ENCODE measurements at places on chromosomes 11 and 22. TPM values are rescaled to one million over a fixed set of nuclear protein-coding genes. Genes with fewer than 3 reads are reported as not detected.

- ATAC-seq, result no peak
These were observed 134.0 kb upstream of the SORL1-AS1 start for GRCh38 chr11:121586750-121587149.

- no peak for ATAC-seq
These were observed 4.3 kb downstream of the GRK2 start for GRCh38 chr11:67270256-67271204.

DNA sequence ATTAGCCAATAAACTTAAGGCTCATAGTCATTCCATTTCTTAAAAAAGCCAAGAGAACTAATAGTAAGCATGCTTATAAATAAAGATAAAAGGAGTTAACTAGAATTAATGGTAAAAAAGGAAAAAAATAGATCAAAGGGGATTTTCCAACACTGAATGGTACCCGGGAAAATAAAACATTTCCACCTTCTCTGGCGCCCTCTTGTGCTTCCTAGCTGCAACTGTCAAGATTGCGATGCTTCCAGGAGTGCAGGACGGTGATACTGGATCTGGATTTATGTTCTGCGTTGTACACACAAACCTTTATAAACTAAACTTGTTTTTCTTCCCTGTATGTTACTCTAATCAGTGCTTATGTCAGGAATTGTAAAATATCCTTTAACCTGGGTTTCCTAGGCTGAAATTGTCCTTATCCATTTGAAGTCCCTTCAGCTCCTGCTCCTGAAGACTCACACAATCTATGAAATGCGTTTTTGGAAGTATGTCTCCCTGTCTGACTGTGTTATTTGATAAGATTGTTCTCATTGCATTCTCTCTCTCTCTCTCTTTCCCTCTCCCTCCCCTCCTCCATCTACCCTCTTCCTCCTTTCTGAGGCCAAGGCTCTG lies 9.6 kb upstream of the HTATIP2 start:
- ATAC-seq, result no peak

DNA sequence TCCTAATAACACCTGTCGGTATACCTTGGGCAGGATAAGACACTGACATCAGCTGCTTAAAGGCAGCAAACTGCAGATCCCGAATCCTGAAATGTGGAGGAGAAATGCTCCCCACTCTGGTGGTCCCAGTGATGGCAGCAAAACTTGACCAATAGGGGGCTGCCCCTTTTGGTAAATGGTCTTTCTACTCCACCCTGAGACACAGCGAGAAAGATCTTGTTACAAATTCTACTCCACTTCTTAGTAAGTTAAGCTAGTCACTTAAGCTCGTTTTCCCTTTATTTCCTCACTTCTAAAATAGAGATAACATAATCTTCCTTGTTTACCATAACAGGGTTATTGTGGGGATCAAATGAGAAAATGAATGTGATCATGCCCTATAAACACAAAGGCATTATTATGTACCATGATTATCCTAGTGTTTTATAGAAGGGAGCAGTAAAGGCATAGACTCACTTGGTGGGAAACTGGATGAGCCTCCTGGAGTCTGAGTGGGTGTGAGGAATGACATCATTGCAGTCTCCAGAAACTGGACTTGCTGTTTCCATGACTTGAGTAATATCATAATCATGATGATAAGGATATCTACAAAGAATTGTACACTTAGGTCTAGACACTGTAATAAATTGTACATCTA lies 50.9 kb downstream of the ENDOD1 start:
- ATAC-seq, result no peak

DNA sequence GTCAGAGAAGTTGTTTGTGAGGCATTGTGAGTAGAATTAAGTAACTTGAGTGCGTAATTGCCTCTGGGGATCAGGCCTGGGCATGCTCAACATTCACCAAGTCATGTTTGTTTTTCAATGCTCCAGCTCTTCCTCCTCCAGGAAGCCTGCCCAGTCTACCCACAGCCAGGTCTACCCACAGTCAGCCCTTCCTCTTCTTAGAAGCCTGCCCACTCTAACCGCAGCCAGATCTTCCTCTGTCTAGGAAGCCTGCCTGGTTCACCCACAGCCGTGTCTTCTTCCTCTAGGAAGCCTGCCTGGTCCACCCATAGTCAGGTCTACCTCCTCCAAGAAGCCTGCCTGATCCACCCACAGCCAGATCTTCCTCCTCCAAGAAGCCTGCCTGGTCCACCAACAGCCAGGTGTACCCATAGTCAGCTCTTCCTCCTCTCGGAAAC lies 25.0 kb downstream of the LRP5 start:
- no peak for ATAC-seq

DNA sequence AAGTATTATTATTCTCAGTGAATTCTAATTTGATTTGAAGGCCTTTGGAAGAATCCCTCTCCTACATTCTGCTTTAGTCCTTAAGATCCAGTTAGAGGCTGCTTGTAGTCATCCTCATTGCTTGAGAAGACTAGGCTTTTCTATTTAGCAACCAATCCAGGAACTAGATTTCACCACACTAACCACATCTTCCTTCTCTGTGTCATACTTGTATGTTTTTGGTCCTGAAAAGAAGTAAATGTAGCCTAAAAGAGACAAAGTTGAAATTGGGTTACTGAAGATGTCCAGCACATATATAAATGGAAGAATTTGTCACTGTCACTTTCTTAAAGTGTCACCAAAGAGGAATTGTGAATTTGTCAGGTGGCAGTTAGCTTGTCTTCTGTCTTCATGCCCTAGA lies 46.6 kb upstream of the MMP7 start:
- ATAC-seq, result no peak

DNA sequence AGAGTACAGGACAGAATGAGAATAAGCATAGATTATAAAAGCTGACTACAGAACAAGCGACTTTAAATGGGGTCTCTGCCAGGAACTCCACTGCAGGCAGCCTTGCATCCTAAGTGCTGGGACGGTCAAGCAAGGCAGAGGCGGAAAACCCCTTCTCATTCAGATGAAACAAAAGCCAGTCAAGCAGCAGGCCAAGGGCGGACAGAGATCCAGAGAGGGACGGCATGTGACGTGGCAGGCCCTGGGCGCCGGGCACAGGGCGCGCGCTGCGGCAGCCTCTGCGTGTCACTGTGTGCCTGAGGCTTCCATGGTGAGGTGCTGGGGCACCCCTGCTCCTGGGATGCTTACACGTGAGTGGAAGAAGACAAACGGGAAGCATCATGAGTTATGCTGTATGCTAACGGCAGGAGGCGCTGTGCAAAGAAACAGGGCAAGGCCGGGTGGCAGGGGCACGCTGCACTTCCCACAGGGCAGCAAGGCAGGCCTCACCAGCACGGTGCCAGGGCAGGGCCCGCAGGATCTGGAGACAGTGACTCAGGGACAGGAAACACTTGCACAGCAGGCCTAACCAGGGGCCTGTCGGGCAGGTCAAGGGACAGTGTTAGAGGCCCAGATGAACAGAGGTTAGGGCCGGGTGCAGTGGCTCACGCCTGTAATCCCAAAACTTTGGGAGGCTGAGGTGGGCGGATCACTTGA lies 6.2 kb downstream of the TOLLIP start:
- ATAC-seq, result no peak

GRCh38 chr11:126394036-126394435 lies 38.5 kb downstream of the ST3GAL4 start:
- no peak for ATAC-seq

DNA sequence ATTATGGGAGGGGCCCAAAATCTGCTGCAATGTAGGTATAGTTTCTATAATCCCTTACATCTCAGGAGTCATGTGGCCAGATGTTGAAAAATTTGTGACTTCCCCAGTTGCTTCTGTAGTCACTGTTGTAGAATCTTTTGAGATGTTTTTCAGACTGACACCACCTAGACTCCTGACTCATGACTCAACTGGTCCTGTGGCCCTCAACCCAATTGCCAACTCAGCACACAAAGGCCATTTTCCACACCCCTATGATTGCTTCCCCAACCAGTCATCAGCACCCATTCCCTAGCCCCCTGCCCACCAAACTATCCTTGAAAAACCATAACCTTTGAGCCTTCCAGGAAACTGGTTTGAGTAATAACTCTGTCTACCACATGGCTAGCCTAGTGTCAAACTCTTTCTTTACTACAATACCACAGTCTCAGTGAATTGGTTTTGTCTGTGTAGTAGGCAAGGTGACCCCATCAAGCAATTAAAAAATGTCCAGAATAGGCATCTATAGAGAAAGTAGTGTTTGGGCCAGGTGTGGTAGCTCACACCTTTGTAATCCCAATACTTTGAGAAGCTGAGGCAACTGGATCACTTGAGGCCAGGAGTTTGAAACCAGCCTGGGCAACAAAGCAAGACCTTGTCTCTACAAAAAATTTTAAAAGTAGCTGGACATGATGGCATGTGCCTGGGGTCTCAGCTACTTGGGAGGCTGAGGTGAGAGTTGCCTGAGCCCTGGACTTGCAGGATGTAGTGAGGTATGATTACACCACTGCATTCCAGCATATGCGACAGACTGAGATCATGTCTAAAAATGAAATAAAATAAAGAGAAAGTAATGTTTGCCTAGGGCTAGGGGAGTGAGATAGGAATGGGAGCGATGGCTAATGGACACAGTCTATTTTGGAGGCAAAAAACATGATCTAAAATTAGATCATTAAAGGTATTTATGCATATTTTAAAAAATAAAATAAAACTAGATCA lies 24.1 kb upstream of the FEZ1 start:
- no peak for ATAC-seq

GRCh38 chr11:2135648-2136201 lies 3.5 kb downstream of the IGF2 start:
- ATAC-seq, result no peak

DNA sequence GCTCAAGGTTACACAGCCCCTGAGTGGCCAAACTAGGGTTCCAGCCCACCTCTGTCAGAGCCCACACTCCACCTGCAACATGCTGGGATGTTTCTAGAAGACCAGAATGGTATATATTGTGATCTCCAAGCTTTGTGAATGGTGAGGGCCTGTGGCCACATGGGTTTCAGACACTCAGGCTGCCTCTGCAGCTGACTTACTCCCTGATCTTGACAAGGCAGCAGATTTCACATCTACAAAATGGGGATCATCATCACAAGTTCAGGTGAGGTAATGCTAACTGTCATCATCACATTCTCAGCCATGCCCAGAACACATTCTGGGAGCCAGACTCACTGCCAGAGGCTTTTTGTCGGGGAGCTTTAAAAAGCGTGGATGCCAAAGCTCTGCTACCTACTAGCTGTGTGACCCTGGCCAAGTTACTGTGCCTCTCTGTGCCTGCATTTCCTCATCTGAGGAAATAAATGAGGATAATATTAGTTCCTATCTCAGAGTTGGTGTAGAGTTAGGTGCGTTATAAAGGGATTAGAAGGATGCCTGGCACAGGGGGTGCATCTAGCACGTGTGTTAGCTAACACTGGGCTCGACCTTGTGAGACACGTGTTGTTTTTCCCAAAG lies 24.9 kb upstream of the WNT11 start:
- no peak for ATAC-seq

GRCh38 chr11:1205987-1206331 lies 16.9 kb upstream of the MUC5B start:
- no peak for ATAC-seq

GRCh38 chr22:44571566-44572413 lies 73.8 kb upstream of the RTL6 start:
- ATAC-seq, result no peak

GRCh38 chr11:36122671-36123070 lies 166.6 kb downstream of the COMMD9 start:
- no peak for ATAC-seq

DNA sequence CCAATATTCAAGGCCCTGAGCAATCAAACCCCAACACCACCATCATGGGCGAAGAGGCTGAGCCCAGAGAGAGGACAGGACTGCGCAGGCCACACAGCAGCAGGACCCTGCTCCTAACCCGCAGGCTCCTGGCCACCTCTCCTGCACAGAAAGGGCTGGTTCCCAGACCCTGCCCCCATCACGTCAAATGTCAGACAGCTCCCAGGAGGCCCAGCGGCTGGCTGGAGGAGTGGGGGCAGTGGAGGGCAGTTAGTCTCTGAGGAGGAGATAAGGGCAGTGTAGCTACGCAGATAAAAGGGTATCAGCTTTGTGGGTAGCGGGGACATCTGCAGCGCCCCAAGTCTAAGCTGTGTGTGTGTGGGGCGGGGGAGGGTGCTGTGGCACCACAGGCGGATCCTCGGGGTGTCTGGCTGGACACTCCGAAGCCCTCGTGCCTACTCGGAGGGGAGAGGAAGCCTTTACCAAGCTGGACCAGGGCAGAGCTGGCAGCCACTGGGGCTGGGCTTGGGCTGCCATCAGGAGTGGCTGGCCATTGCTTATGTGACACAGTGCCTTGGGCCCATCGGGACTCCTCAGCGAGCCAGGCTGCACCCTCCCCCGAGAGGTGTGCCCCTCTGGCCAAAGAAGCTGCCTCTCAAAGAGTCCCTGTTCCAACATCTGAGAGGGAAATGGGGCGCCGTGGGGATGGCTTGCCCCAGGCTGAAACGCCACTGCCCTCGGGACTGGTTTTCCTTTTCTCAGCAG lies 21.5 kb downstream of the FADS3 start:
- no peak for ATAC-seq

GRCh38 chr22:30158277-30158676 lies 78.0 kb downstream of the HORMAD2 start:
- ATAC-seq, result no peak

GRCh38 chr11:18100926-18101656 lies 4.8 kb downstream of the SAAL1 start:
- no peak for ATAC-seq

- no peak for ATAC-seq
These were observed 238.4 kb downstream of the BRD1 start for GRCh38 chr22:49589301-49589700.

DNA sequence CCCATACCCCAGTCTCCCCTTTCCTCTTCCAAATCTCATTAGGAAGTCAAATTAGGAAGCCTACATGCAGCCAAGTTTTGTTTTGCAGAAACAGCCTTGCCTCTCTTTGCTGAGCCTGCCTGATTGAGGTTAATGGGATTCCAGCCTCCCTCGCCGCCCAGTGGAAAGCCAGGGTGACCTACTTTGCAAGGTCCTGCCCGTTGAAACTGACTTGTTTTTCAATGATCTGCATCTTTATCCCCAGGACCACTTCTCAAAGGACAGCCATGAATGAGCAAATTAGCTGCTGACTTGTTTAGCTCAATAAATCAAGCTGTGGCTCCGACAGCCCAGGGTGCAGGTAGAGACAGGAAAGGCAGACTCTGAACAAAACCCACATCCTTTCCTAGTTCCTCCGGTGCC lies 110.4 kb downstream of the RRAS2 start:
- ATAC-seq, result no peak

- peak; percentile 43 for ATAC-seq
These were observed 7.1 kb upstream of the FLI1 start for GRCh38 chr11:128686745-128687177.

- no peak for ATAC-seq
These were observed 102.4 kb upstream of the FIBIN start for GRCh38 chr11:26891501-26891900.

The CRYBB3 gene
- total RNA-seq, result not detected

The OR4C45 gene
- not detected for total RNA-seq

The USP35 gene
- total RNA-seq, result 7.1 TPM

The BEST1 gene
- 4.0 TPM for total RNA-seq

The CRYBB1 gene
- not detected for total RNA-seq

The HTR3B gene
- not detected for total RNA-seq

The MYOD1 gene
- not detected for total RNA-seq

The FGF4 gene
- total RNA-seq, result not detected

The KRTAP5-7 gene
- not detected for total RNA-seq

The KRTAP5-8 gene
- 0.27 TPM for total RNA-seq

The TTC12 gene
- 22.9 TPM for total RNA-seq

Data from gastroesophageal sphincter (tissue), 4 donors.